ENCODE measurements at places on chromosomes 3 and 15. TPM values are rescaled to one million over a fixed set of nuclear protein-coding genes. Genes with fewer than 3 reads are reported as not detected.

DNA sequence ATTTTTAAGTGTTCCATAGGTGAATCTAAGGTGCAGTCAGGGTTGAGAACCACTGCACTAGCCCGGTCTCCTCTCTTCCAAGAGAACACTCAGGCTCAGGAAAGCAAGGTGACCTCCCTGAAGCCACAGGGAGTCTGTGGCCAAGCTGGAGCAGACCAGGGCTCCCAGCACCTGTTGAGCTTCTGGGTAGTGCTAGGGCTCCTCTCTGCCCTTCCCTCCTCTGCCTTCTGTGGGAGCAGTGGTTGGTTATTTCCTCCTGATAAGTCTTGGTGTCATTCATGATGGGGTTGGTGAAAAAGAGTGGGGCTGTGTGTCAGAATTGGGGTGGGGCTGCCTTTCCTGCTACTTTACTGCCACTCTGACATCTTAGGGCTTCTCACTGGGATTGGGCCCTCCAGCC lies 163.1 kb upstream of the UMPS start:
- DNase-seq = no peak

- DNase-seq = no peak
These were observed at the start of gene CPLX3 for GRCh38 chr15:74826364-74826819. Gene CPLX3, plus strand, starts transcription at chr15:74826627. Its CDS starts 77 bp downstream, at chr15:74826704.

- DNase-seq = no peak
These were observed 79.9 kb downstream of the GTPBP8 start for GRCh38 chr3:113070681-113071113.

DNA sequence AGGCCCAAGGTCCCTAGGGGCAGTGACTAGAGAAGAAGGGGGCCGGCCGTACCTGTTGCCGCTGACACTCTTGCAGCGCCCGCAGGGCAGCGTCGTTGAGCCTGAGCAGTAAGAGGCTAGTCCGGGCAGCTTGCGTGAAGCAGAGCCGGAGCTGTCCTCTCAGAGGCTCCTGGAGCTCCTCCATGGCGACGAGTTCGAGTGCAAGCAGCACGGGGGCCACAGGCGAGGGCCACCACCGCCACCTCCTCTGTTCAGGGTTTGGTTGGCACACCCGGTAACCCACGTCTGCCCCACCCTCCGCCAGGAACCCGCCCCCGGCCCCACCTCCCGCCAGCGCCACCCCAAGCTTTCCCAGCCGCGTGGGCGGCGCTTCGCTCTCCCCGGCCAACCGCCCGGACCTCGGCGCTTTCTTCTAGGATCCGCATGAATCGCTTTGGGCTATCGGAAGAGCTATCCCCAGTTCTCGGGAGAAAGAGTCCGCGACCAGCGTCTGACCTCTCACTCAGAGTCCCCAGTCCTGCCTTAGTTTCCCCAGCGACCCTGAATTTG lies at the start of gene ELL3:
TSS of gene ELL3 (minus strand) at position 249 of the 549 bp plus-strand sequence. CDS start at position 184, 65 bp downstream.
- peak; percentile 86 for DNase-seq

DNA sequence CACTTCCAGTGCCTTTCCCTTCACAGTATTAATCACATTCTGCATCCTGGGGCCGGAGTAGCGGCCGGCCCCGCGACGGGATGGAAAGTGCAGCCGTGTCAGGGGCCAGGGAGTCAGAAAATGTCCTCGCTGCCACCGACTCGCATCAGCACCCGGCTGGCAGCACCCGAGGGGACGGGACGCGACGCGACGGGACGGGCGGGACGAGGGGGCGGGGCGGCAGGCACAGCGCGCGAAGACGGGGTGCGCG lies 353 bp downstream of the ATG3 start:
- no peak for DNase-seq

- DNase-seq = no peak
These were observed 201.3 kb upstream of the TPM1 start for GRCh38 chr15:62841269-62841628.

- DNase-seq = no peak
These were observed 254.9 kb upstream of the RASGRP1 start for GRCh38 chr15:38819387-38819950.

DNA sequence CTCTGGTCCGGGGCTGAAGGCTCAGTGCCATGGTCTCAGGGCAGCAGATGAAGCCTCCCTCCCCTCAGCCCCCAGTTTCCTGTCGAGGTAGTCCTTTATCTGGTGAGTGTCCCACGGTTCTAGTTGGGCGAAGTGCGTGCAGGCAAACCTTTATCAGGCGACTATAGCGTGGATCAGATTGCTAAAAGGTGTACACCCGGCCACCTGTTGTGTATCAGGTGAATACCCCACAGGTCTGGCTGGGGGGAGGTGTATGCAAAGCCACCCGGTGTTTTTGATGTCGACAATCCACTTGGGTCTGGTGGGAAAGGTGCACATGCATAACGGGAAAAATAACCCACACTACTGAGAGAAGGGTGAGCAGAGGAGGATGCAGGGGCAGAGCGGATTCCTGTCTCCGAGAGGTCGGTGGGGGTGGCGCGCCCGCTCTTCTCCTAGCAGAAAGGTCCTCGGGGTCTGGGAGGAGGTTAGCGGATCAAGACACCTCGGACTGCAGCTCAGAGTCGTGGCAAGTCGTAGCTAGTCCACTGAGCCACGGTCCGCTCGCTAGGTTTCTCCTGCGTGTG lies 507 bp downstream of the SLC12A6 start:
- peak; percentile 14 for DNase-seq

DNA sequence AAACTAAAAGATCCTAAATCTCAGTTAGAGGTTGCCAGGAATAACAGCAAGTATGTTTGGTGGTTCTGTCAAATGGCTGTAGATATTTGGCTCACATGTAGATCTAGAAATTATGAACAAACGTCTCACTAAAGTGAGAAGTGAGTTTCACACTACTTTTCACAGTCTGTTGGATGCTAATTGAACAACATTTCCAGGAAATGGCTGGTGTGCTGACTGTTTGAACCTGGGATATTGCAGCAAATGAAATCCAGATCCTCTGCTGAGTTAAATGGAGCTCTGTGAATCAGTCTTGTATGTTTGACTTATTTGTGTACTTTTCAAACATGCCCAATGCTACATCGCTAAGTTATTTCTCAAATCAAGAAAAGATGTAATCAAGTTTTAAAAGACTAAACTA lies 21.3 kb upstream of the RSL24D1 start:
- peak; percentile 7 for DNase-seq

GRCh38 chr15:85003593-85004312 lies 22.1 kb downstream of the PDE8A start:
- DNase-seq = no peak

- DNase-seq = no peak
These were observed 706.6 kb downstream of the NR2F2 start for GRCh38 chr15:97037080-97037479.

GRCh38 chr3:138027821-138028220 lies 17.9 kb downstream of the CLDN18 start:
- no peak for DNase-seq

- DNase-seq = no peak
These were observed 31.3 kb upstream of the WNT5A start for GRCh38 chr3:55518451-55518850.

GRCh38 chr15:73945130-73945508 lies 18.9 kb downstream of the LOXL1 start:
- no peak for DNase-seq

- no peak for DNase-seq
These were observed 77.1 kb upstream of the UBE2E1 start for GRCh38 chr3:23728601-23729117.

Gene OR4F6
- not detected for total RNA-seq

Gene BCL2A1
- total RNA-seq = 0.35 TPM

Gene WHAMM
- total RNA-seq = 4.3 TPM

Data from muscle of leg (tissue), 16 donors.